Activated T-cell treated with anti-CD3 and anti-CD28 coated beads, Interleukin-2, amount 50 U/mL, for 48 hours (primary cell): ENCODE measurements at places on chromosomes 1 and 21.

- no peak for DNase-seq
Measured at GRCh38 chr1:9482816-9483572, 56.3 kb upstream of the SLC25A33 start.

GRCh38 chr1:154550657-154551056 lies 7.8 kb downstream of the UBE2Q1 start:
- no peak for DNase-seq

GRCh38 chr1:232282498-232282897 lies 347.4 kb downstream of the SIPA1L2 start:
- no peak for DNase-seq

- no peak for DNase-seq
Measured at GRCh38 chr1:226590614-226591013, 42.0 kb downstream of the STUM start.

GRCh38 chr1:207088161-207088560 lies 499 bp upstream of the C4BPB start:
- DNase-seq = no peak

DNA sequence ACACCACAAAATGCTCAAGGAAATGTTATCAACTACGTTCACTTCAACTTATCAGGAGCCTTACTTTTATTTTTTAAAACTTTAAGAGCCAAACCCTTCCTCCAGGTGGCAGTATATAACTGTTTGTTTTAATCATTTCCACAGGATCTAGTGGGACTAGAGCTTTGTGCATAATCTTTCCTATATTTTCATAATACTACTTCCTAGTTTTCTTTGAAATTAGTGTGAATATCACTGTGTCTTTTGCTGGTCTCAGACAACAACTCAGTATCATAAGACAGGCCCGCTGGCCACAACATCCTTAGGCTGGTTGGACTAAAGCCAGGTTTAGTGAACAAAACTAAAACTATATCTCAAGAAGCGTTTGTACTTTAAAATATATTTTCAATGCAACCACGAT lies 145.5 kb downstream of the TIAM1 start:
- DNase-seq = no peak

- no peak for DNase-seq
Measured at GRCh38 chr1:56397409-56397808, 182.0 kb downstream of the PLPP3 start.

DNA sequence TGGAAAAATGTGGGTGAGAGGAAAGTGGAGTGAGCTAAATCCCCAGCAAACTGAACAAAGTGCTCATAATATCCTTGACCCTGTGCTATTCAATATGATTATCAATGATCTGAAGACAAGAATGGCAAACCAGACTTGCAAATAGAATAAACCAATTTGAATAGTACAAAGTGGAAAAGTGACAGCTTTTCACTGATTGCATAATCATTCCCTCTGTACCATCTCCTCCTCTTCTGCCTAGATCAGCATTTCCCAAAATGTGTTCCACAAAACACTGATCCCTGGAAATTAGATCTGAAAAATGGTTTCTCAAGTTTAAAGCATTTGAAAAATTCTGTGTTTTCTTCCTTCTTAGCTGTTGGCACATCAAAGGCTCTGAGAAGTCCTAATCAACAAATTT lies 8.1 kb downstream of the MTF1 start:
- no peak for DNase-seq

DNA sequence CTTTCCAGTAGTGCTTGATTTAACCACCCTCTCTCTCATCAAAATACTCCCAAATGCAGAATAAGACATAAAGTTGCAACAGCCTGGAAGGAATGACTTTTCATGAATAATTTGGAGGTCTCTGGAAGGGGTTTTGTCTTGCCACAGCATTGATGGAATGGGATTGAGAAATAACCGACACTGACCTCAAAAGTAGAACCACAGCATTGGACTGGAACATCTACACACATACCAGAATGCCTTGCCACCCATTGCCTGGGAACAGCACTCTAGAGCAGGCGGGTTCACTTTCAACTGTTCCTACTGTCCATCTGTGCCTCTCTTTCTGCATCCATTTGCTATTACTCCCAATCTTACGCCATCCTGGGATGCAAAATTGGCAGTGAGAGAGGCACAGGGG lies 149.1 kb upstream of the USP24 start:
- no peak for DNase-seq

DNA sequence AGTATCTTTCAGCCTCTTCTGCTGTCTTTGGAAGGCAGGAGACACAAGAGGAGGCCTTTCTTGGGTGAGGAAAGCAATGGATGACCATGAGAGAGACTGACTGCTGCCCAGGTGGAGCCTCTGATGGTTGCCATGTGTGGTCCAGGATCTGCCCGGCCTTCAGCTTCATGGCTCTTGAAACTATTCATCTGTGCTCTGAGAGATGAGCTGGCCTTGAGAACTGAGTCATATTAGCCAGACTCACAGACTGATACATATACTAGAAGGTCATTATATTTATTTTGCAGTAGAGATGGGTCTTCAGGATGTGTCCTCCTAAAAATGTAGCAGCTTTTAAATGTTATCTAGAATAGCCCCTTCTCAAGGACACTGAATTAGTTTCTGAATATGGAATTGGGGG lies 33.7 kb downstream of the PTGFRN start:
- DNase-seq = no peak

DNA sequence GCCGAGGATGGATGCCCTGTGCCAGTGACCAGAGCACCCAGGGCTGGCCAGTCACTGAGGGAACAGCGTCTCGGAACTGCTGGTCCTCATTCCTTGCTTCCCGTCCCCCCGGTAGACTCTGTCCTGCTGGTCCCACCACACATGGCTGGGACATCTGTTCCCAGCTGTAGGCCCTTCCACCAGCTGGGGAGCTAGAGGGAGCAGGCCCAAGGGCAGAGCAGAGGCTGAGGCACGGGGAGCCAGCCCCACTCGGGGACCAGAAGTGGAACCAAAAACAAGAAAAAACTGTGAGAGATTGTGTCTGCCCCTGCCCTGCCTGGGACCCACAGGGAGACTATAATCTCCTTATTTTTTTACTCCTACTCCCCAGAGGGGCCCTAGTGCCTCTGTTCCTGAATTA lies 23.8 kb downstream of the ATP8B2 start:
- DNase-seq = no peak

- no peak for DNase-seq
Measured at GRCh38 chr1:179169616-179170467, 59.6 kb downstream of the ABL2 start.

GRCh38 chr1:160544647-160545046 lies 21.6 kb upstream of the SLAMF6 start:
- no peak for DNase-seq
